HFFc6 (cell line): ENCODE measurements at places on chromosomes 2 and 18.
A peak's percentile ranks its signal among the peaks of the same experiment; 100 is the strongest.

- peak; percentile 36 for DNase-seq
Measured at GRCh38 chr2:64225491-64225890, 81.3 kb upstream of the PELI1 start.

DNA sequence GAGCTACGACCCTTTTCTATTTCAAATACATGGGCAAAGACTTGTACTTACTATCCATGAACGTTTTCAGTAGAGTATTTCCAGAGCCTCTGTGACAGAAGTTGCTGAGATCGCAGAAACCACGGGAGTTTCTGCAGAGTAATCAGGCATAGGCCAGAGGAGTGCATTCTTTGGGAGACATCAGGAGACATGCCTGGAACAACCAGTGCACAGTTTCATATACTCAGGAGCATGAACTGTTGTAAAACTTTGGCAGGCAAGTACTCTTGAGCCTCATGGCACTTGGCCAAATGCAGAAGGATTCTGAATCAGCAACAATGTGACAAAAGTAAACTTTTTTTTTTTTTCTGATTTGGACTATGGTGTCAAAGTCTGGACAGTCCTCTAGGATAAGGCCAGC lies 307.1 kb downstream of the GRB14 start:
- no peak for DNase-seq

DNA sequence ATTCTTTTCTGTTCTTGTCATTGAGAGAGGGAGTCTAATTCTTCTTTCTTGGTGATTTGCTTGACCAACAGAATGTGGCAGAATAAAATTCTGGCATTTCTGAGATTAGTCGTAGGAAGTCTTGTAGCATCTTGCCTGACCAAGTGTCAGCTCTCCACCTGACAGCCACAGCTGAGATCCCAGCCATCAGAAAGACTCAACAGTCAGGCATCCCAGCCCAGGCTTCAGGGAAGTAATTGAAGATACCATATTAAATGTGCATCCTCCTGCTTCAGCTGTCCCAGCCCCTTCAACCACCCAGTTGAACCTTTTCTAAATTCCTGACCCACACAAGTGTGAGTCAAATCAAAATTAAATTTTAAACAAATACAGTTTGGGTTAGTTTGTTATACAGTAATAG lies 208.3 kb downstream of the PIK3C3 start:
- no peak for DNase-seq

DNA sequence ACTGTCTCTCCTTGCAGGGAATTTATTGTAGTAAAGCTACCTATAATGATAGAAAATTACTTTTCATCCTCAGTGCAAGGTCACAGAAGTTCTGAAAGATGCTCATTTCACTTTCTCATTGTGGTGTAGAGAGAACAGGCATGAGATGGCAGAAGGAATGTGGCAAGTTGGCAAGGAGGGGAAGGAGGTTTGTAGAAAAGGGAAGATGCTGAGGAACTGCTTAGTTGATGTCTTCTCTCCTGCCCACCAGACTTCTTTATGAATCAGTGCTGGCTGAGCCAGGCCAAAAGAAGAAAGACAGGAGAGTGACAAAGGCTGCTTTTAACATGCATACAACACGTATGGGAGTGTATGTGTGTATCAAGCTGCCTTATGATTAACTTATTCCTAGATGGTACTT lies 164.4 kb downstream of the PRPF40A start:
- DNase-seq, result no peak

DNA sequence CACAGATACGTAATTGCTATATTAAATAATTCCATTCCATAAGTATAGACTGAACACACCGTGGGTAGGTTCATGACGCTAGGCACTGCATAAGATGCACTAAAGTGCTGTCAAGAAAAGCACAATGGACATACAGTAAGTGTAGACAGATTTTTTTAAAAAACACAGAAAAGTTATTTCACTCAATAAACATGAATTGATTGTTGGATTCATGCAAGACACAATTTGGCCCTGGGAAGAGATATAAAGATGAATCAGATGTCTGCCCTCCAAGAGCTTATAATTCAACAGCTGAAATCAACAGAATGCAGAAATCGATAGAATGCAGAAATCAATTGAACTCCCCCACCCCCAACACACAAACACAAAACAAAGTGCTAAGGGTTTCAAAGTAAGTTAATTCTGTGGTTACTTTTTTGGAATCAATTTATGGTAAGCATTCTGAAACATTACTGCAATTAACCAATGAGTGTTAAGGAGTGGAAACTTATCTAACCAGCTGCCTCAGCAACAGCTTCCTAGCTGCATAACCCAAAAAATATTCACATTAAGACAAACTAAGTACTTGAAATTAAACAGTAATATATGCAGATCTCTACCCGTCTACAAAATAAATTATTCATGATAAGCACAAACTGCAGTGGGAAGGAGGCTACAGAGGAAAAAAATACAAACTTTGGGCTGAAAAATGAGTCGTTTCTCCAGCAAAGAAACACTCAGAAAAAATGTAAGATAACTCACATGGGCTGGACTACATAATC lies 1.6 kb downstream of the NBAS start:
- no peak for DNase-seq

DNA sequence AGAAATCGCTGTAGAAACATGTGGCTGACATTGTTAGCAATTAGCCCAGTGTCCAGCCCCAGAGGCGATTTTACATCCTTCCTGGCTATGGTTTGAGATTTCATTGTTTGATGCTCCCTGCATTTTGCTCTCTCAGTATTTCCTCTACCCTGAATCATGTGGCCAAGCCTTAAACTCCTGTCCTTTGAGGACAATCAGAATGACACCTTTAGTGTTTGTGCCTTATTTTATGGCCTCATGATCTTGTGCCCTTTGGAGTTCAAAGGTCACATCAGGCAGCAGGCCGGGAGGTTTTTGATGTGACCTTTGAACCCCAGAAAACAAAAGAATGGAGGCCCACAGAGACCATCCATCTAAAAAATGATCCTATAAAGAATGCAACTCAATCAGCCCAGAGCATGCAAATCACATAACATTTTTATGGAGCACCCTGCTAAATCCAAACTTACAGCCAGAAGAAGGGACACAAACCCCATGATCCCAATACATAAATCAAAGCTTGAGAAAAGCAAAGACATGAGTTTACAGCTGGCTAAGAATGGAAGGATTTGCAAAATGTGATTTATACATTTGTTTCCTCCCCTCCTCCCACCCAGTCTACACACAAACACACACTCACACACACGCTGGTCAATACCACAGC lies 52.5 kb downstream of the FECH start:
- no peak for DNase-seq

- DNase-seq, result no peak
Measured at GRCh38 chr18:59927246-59927825, 27.5 kb downstream of the PMAIP1 start.

GRCh38 chr18:78496079-78496478 lies 483.5 kb upstream of the SALL3 start:
- no peak for DNase-seq

DNA sequence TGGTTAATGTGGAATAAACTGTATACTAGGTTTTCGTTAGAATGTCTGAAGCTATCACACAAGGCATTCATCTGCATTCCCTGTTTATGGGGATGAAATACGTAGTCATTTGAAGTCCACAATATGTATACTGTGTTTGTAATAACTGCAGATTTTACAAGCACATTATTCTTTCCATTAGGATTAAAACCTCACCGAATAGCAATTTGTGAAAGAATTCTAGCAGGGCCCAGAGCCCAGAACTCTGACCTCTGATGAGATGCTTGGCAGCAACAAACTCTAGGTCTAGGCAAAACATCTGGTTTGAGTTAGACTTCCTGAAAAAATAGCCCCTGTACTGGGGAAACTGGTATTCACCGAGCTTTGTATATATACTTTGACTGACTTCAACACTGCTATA lies 158.2 kb downstream of the SRBD1 start:
- DNase-seq, result peak; percentile 87

DNA sequence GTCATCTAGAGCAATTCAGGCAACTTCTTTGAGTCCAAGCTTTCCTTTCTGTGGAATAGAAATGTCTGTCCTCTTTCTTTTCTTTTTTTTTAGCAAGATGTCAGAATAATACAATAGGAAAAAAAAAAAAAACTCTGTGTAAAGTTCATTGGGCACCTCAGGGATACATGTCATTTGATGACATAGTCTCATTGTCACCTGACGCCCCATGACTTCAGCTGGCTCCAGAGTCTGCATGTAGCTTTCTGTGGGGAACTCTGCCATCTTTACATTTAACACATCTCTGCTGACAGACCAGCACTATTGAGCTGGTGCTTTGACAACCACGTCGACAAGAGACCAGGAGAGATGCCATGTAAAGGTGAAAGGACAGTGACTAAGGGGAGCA lies 172.5 kb upstream of the KLF7 start:
- no peak for DNase-seq
